ENCODE measurements at places on chromosomes 7 and 10.

- DNase-seq: no peak
These were observed 1.3 kb downstream of the ANXA11 start for GRCh38 chr10:80203835-80204676.

GRCh38 chr10:129056734-129057689 is 410.0 kb upstream of the MGMT start:
- no peak for DNase-seq

DNA sequence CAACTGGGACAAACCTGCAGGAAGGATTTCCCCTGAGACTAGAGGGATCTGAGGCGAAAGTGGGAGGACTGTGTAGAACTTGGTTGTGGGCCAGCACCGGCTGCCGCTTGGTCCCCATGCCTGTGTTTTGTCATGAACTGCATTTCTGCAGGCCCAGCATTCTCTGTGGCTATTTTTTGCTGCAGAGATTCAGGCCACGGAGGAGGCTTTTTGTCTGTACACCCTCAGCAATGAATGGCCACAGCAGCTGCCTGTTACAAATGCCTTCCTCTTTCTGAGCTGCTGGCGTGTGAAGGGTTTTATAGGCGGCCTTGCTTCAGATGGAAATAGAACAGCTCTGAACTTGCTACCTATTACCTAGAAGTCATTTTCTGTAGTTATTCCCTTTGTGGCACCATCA is 164.4 kb downstream of the SH2D4B start:
- DNase-seq: no peak

GRCh38 chr7:22140578-22140977 is 194.9 kb upstream of the CDCA7L start:
- DNase-seq: no peak

DNA sequence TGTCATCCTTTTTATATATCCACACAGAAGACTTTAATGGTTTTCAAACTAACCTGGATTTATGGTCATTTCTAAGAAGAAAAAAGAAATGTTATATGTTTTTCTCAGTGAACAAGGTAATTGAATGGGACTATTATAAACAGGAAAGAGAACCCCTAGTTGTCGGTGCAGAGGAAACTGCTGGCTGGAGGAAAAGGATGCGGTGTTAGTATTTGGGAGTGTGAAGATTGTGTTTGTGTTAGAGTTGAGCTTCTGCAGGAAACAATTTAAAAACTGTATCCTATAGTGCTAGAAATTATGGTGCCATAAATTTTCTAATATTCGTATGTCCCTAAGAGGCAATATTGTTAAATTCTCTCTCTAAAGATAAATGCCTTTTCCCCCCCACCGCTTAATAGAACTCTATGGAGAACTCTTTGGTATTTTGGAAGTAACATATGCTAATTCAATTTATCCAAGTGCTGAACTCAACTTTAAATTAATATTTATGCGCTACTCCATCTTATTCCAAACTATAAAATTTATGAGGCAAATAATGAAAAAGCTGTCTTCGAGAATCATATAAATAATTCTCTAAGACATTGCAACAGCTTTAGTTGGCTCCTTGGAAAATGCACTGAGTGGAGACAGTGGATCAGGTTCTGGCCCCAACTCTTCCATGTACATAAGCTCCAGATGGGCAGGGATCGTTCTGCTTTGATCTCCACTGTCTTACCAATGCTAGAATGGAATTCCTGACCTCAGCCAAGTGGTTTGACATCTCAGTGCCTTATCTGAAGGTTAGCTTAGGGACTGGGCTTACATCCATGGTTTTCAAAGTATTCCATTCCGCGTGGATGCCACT is 5.6 kb downstream of the BZW2 start:
- no peak for DNase-seq

DNA sequence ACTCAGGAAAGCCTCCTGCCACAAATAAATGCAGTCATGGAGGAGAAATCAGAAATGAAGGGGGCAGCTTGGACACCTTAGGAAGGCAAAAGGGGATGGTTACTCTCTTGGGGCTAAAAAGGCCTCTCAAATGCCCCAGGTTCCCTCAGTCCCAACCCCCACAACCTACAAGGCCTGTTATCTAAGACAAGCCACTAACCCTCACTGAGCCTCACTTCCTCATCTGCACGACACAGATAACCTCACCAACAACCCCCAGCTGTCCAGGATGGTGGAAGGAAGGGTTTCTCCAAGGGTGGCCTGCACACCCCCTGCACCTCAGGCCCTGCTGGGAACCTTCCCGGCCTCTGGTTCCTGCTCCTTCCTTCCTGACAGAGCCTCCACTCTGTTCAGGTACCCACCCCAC is 29.2 kb downstream of the SORBS1 start:
- no peak for DNase-seq

- DNase-seq: no peak
These were observed 40.4 kb upstream of the MGMT start for GRCh38 chr10:129426606-129427005.

- DNase-seq: no peak
These were observed 82.9 kb downstream of the KIAA1549 start for GRCh38 chr7:138898255-138898654.

- DNase-seq: no peak
These were observed 5.1 kb upstream of the SPOCK2 start for GRCh38 chr10:72093450-72093849.

- DNase-seq: no peak
These were observed 335.7 kb downstream of the PHTF2 start for GRCh38 chr7:78134256-78134655.

DNA sequence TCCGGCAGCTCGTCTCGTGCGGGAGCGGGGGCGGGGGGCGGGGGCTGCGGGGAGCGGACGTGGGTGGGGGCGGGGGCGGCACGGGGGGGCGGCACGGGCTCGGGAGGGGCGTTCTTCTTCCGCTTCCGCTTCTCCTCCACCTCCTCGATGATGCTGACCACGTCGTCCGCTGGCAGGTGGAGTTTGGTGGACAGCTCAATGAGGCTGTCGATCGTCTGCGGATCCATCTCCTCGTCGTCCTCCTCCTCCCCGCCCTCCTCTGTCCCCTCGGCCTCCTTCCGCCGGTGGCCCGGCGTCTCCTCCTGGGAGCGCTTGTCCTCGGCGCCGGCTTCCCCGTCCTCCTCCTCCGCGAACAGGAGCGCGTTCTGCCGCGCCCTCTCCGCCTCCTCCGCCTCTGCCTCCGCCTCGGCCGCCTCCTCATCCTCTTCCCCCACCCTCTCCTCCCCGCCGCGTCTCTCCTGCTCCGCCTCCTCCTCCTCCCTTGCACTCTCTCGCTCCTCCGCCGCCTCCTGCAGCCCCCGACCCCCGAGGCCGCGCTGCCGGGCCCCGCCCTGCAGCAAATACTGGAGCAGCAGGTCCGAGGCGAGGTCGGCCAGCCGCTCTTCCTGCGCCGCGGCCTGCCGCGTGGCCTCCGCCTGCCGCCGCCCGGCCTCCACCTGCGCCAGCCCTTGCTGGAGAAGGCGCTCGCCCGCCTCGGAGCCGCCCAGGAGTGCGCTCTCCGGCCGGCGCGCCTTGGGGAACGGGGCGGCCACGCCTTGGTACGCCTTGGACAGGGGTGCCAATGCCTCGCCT is 1.9 kb downstream of the VGF start:
- DNase-seq: no peak

- DNase-seq: no peak
These were observed 72.2 kb upstream of the DLX6 start for GRCh38 chr7:96933067-96933645.

DNA sequence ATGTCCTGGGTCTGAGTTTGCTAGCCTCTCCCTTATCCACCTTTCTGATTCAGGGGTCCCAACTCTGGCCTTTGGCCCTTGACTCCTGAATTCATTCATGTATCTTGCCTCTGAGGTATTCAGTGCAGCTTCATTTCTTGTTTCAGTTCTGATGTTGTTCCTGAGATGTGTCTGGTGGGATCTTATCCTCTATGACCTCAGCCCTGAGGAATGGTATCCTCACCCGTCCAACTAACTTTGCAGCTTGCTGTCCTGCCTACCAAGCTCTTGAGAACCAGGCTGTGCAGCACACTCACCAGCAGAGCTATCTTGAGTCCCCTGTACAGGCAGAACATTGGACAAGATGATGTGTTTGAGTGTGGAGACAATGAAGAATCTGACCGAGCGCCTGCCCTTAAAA is 13.8 kb downstream of the SUFU start:
- DNase-seq: no peak

GRCh38 chr10:35564341-35564968 is 40.7 kb upstream of the GJD4 start:
- DNase-seq: no peak

GRCh38 chr10:8468477-8468876 is 414.0 kb downstream of the GATA3 start:
- no peak for DNase-seq

GRCh38 chr7:16471933-16472332 is 6.4 kb upstream of the SOSTDC1 start:
- DNase-seq: no peak

DNA sequence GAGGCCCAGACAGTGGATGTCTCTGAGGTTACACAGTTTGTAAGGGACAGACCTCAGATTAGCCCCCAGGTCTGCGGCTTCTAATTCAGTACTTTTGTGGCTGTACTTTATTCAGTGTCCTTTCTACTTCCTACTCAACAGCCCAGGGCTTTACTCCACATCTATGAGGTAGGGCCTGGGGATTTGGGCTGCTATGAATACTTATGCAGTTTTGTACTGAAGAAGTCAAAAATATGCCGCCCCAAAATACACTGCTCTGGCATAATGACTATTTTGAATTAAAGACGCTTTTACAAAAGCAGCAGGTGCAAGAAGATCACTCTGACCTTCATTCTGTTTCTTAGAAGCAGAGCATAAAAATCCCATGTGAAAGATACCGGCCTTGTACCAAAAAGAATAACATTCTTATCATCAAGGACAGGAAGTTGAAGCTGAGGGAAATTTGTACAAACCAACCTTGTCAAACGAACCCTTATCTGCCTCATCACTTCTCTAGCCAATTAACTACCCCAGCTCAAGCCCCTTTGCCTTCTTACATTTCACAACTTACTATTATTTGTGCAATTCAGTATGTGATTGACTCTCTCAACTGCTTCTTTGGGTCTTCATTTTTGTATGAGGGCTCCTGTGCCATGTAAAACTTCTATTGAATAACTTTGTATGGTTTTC is 26.1 kb upstream of the TRUB1 start:
- DNase-seq: no peak

- no peak for DNase-seq
These were observed 92.4 kb downstream of the CTTNBP2 start for GRCh38 chr7:117780832-117781231.

- peak; percentile 81 for DNase-seq
These were observed 775 bp upstream of the SEPTIN7 start for GRCh38 chr7:35799846-35800717.

DNA sequence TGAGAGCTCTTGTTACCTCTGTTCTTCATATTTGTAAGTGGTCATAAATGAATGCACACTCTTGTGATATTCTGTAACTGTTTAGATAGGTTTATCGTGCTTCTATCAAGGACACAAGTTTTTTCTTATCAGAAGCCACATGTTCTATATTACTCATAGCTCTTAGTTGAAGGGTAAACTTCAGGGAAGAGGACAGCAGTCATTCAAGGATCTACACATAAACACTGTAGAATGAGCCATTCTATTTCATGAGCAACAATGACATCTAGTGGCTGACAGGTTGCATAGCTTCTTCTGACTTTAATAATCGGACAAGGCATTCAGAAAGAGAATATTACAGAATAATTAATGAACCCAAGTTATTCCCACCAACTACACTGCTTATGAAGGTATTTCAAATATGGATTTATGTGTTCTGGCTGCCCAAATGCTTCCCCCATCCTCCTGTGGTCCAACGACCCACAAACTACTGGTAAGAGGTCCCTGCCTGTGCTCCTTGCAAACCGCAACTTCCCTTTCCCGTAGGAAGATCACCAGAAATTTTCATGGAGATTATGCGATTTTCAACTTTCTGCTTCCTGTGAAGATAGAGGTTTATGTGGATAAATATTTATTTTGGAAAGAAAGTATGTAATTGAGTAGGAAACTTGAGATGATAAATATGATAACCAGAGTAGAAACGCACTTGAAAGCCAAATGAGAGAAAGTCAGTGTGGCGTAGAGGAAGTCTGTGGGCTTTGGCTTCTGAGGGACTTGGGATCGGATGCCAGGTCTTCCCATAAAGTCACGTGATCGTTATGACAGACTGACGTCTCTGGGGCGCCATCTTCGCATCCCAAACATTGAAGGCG is 16.8 kb upstream of the ABCB5 start:
- no peak for DNase-seq

DNA sequence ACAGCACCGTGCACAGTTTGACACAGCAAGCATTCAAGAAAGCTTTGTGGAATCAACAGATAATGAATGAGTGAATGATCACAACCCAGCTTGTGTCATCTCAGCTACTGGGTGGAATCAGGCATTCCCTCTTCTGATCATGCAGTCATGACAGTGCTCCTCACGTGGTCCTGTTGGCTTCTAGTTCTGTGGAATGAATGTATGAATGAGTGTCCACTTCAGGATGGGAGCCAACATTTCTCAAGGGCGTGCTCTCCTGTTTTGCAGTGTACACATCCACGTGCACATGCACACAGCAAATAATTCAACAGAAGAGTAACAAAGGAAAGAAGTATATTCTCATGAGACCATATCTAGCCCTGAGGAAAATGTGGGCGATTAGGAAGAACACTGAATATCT is 133.1 kb upstream of the NPVF start:
- no peak for DNase-seq

- DNase-seq: no peak
These were observed 1.8 kb downstream of the GDF10 start for GRCh38 chr10:47301833-47302232.

- no peak for DNase-seq
These were observed 99.2 kb downstream of the ATXN7L1 start for GRCh38 chr7:105776986-105777910.

GRCh38 chr7:12531784-12532183 is 38.7 kb upstream of the SCIN start:
- no peak for DNase-seq

- DNase-seq: no peak
These were observed 34.7 kb upstream of the C10orf71 start for GRCh38 chr10:49264177-49264677.

GRCh38 chr7:144842377-144842851 is 6.6 kb upstream of the TPK1 start:
- no peak for DNase-seq

DNA sequence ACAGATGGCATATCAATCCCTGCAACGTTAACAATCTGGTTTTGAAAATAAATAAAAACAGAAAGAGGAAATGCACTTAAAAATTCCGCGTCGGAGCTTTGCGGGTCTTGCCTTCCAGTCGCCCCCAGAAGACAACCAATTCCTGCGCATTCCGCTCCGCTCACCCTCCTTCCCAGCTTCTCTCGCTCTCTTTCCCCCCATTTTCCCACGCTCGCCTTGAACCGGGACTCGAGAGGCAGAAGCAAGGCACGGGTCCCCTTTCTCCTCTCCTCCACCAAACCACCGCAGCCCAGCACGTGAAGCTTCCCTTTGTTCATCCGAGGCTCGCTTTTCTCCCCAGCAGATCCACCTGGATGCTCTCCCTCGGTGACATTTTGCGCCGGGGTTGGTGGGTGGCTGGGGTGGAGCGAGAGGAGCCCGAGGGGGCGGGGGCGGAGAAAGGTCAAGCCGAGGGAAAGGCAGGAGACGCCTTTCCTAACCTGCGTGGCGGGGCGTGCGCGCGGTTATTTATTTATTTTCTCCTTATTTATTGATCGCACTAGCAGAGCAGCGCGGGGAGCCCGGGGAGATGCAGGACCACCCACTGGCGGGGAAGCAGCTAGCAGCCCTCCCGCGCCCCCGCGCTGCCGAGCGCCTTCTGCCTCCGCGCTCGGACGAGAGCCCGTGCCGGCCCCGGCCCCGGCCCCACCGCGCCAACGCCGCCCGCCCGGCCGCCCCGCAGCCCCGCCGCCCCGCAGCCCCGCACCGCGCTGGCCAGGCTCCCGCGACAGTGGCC is at the start of gene KCND2:
Gene KCND2 (plus strand): TSS at position 475 of the 775 bp plus-strand sequence.
- DNase-seq: no peak

GRCh38 chr7:84674236-84674913 is 479.8 kb upstream of the SEMA3A start:
- no peak for DNase-seq
